ENCODE measurements at places on chromosomes 2 and 18.

- no peak for DNase-seq
Measured at GRCh38 chr2:179455824-179456223, 191.2 kb upstream of the SESTD1 start.

DNA sequence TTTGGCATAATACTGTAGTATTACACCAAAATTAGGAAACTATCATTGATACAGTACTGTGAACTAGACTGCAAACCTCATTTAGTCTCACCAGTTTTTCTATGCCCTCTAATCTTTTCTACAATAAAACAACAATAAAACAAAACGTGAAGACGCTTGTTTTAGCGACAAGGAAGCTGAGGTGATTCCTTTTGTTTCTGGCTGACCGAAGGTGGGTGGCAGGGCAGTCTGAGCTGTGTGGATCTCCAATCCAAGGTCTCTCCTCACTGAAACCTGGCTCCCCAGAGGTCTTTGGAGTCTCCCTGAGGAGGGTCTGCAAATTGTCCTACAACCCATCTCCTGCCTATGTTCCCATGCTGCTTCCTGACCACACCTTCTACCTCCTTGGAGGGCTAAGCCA, 59.3 kb downstream of the ARMC9 start:
- no peak for DNase-seq

DNA sequence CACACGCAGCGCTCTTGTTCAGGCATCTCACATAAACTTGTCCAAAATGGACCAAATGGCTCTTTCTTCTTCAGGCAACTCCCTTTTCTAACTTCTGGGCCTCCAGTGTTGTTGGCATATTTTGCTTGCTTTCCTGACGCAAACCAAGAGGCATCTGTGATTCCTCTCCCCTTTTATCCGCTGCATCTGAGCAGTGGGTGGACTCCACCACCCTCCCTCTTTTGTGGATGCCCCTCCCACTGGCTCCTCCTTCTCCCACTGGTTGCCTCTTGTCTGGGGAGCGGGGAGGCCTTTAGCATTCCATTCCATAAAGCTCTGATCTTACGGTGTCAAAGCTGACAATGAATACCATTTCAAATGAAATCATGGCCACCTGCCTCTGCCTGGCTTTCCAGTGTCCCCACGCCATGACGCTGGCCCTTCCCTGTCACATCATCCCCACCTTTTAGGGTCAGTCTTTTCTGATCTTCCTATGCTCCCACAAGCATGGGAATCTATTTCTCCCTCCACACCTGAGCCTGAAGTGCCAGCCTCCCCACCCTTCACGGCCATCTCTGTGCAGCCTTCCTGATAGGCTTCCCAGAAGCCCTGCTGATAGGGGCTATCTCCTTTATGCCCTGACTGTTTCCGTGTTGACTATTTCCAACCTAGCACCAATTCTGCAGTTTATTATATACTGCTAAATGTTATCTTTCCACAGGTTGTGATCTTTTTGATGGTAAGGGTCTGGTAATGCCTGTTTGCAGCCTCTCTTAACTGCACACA, 51.5 kb downstream of the RPL37A start:
- no peak for DNase-seq

DNA sequence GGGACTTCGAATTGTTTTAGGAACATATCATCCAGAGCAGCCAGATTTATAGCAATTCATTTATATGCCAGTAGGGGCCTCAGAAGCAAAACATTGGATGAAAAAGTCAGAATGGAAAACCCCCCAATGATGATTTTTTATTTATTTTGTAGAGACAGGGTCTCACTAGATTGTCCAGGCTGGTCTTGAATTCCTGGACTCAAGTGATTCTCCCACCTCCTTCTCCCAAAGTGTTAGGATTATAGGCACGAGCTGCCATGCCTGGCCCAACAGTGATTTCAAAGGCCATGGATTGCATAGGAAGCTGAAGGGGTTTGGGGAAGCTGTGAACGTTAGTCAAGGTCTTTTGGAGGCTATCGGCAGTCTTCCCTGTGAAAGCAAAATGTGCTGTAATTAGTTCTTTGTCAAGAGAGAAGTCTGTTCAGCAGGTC, 21.9 kb upstream of the MCFD2 start:
- DNase-seq, result no peak

DNA sequence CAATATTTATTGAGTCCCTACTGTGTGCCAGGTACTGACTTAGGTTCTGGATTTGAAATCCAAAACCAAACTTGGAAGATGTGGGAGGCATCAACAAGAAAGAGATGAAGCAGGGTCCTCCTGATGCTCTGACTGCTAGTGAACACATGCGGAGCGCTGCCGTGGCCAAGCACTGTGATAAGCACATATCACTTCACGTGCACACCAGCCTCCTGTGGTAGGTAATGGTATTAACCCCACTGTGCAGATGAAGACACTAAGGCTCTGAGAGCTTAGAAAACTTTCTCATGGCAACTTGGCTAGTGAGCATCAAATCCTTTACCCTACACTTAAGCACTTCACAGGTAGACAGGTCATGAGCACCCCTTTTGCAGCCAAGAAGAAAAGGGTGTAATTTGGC, 216.1 kb downstream of the HAUS1 start:
- no peak for DNase-seq

DNA sequence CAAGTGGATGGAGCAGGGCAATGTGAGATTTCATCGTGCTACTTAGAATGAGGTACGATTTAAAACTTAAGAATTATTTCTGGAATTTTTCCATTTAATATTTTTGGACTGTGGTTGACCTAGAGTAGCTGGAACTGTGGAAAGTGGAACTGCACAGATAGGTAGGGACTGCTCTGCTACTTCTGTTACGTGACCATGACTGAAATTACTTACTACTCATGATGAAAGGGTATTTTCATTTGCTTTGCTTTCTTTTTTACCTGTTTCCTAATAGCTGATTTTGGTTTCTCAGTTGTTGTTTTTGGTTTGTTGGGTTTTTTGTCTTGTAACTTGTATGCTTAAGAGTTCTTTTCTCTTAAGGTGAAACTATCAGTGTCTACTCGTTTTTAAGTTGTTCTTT, 11.4 kb downstream of the UBE2E3 start:
- DNase-seq, result no peak

DNA sequence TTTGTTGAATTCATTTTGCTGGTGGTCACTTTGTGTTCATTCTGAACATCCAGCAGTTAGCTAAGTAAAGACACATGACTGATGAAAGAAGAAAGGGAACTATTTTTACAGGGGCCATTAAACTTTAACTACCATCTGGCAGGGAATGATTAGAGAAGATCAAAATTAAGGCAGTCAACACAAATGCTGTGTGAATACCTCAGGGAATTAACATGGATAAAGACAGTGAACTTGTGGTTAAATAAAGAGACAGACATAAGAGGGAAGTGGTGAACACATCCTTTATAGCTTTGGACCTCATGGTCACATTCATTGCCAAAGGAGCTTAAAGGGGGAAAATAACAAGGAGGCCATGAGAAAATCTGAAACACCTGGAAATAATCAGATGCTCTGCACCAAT, 52.6 kb upstream of the ATP5MC3 start:
- DNase-seq, result no peak

DNA sequence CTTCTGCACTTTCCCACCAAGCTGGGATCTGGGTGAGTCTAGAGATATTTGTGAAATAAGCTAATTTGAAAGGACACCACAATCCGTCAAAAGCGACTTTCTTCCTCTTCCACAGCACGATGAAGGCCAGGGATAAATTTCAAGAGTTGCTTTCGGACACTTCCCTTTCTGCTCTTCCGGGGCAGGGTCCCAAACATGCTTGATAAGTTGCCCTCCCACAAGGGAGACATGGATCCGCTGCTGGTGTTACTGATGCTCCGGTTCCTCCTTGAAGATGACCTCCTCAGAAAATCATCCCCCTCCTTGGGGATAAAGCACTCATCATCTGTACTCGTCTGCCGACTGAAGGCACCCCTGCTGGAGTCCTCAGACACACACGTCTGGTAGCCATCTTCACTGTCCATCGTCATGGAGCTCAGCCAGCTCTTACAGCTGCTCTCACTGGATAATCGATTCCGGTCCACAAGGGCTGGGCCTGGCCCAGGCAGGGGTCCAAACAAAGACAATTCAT, 28.2 kb downstream of the CYTIP start:
- no peak for DNase-seq

DNA sequence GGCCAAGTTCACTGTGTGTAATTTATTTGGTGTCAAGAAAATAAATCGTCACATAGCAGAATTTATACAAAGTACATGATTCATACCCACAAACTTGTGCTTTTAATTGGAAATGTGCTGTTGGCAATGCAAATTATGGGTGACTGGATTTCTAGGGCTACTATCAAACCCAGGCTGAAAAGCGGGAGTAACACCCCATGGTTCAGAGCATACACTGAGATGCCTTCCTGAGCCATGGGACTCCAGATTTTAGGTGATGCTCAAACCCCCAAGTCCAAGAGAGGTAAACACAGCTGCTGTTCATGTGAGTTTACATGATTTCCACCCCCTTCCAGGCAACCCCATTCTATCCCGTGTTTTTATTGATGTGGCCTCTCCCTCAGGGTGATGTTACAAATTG, 565.9 kb upstream of the ID2 start:
- DNase-seq, result no peak

DNA sequence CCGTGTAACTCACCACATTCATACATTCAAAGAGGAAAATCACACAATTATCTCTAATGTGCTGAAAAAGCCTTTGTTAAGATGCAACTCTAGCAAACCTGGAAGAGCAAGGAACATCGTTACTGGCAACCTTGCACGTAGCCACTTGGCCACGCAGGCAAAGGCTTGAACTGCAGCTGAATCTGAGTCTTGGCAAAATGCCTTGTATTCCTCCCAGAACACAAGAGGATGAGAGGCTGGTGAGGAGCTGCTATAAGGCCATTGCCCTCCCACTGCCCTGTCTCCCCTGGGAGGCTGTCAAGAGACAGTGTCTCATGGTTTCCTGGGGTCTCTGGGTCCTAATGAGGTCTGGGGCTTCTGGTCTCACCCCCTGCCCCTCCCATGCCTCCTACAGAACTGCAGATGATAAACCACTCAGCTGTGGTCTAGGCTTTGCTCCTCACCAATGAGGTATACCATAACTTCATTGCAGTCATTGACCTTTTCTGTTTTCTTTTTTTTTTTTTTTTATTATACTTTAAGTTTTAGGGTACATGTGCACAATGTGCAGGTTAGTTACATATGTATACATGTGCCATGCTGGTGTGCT, 141.4 kb downstream of the SPP2 start:
- no peak for DNase-seq
